Right hindlimb (tissue), 1 donor: ENCODE measurements at places on chromosomes 2 and 18.
A peak's percentile ranks its signal among the peaks of the same experiment; 100 is the strongest.

DNA sequence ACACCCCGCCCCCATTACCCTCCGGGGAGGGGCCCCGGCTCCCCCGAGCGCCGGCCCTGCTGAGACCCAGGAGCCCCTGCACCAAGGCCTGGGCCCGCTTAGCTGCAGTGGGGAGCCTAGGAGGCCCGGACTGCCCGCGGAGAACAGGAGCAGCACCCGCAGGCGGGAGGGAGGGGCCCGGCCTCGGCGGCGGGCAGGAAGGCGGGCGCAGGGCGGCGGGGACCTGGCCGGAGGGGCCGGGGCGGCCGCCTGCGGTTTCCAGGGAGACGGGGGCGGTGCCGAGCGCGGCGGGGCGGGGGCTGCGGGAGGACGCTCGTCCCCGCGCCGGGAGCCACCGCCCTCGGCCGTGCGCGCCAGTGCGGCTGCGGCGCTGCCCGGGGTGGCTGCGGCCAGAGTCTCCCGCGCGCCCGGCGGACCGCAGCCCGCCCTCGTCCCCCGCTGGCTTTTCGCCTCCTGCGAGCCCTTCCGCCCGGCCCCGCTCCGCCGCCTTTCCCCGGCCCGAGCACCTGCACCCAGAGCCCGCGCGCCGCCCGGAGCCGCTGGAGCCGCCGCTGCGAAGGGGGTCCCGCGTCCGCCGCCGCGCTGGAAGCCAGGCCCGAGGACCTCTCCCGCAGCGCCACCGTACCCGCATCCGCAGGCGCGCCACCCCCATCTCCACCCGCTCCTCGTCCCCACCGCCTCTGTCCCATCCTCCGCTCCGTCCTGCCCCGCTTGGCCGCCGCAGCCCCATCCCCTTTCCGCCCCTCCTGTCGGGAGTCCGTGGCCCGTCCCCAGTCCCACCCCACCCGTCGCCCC lies 17.2 kb downstream of the GPC1 start:
- DNase-seq: peak; percentile 79

GRCh38 chr2:219828127-219828526 lies 200.7 kb downstream of the SLC4A3 start:
- DNase-seq: no peak

GRCh38 chr2:24016853-24017703 lies 7.2 kb downstream of the MFSD2B start:
- no peak for DNase-seq

DNA sequence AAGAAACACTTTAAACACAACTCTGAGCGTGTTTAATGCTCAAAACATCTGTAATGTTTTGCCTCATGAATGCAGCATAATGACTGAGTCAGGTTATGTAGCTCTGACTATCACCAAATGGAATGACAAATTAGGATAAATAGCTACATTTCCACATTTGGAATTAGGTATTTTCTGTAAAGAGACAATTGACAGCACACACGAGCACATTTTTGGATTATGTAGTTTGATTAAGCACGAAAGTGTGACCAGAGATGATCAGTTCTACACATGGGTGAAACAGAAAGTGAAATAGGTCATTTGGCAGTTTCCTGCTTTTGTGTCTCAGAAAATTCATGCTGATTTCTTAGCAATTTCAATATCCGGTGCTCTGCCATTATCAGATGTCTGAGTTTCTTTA lies 29.0 kb downstream of the LPIN1 start:
- no peak for DNase-seq

GRCh38 chr2:183455056-183455455 lies 330.8 kb downstream of the NUP35 start:
- no peak for DNase-seq

DNA sequence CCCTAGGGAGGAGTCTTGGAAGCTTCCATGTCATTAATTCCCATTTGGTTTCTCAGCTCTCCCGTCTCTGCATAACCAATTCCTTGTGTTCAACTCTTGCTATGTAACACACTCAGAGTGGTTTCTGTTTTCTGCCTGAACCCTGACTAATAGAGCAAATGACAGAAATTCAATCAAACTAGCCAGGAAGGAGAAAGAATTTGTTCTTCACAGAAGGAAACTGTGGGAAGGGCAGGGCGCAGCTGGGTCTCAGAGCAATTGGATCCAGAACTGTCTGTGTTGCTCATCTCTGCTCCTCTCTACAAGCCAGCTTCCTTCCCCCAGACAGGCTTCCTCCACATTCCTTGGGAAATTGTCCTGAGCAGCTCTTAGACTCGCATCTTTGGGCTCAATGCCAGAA lies 269.8 kb downstream of the TNS1 start:
- DNase-seq: peak; percentile 60

DNA sequence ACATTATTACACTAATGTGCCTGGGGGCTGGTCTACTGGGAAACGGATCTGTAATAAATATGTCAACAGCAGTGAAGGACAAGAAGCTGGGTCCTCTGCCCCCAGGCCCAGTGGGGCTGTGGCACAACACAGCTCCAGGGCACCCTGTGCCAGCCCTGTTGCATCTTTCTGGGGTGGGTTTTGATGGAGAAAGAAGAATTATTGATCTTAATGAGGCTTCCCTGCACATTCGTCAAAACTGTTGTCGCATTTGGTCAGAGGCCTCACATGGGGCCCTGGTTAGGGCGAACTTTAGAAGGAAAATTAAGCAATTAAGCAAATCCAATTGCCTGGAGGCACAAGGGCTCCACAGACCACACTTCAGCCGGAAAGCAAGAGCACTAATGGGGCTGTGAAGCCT lies 30.0 kb upstream of the TWIST2 start:
- DNase-seq: no peak

- no peak for DNase-seq
These were observed 428.5 kb upstream of the CNTNAP5 start for GRCh38 chr2:123596621-123597020.

- DNase-seq: no peak
These were observed 77.0 kb downstream of the LANCL1 start for GRCh38 chr2:210399440-210400041.

DNA sequence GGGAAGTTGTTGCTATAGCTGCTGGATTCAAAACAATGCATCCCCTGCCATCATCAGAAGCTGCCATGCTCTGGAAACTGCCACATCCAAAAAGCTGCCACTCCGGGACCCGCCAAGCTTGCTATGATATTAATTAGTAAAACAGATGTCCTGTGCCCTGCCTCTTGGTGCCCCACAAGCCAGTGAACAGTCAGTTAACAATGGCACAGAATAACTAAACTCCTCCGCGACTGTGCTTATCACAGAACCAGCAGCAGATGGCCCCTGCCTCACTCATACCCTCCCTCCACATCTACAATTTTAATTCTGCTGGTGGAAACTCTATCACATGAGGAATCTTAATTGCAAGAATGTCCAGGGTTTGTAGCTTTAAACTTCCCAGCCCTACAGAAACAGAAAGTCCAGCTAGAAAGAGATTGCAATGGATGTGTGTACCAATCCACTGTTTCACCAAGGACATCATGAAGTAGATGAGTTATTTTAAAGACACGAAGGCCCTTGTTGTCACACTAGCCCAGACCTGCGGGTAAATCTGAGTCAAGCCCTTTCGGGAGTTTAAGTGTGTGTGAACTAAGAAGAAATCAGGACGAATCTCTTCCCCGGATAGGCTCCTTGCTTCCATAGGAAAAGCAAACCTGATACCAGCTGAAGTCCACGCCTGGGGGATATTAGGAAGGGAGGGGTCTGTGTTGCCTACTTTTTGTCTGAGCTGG lies 7.4 kb upstream of the ACYP2 start:
- DNase-seq: no peak

- DNase-seq: no peak
These were observed 23.9 kb upstream of the ACOXL start for GRCh38 chr2:110708455-110708854.

DNA sequence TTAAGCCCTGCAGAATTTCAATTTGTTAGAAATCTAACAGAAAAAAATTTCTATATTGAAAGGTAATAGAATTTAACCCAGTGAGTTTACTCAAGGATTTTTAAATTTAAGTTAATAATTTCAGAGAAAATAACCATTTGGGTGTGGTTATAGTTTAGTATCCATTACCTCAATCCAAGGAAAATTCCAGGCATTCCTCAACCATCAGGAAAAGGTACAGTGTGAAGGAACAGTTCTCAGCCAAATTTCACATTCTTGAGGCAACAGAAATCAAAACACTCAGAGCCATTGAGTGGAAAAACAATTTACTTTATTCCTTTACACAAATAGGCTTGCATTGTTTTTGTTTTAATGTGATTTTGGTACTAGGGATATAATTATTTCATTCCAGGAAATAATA lies 45.6 kb downstream of the ONECUT2 start:
- no peak for DNase-seq

DNA sequence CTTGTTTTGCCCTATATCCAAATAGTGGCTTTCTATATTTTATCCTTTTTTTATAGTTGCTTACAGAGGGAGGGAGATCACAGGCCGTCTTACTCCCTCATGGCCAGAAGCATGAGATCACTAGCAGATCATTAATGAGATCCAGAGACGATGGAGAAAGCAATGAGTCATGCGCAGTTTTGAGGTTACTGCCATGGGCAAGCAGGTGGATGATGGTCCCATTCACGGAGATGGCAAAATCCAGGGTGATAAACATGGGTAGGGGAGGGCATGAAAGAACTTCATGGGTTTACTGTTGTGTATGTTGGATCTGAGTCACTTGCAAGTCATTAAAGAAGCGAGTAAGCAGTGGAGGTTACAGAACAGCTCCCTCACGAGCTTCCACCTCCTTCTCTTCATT lies 60.4 kb downstream of the C18orf63 start:
- no peak for DNase-seq

- no peak for DNase-seq
These were observed 669.4 kb downstream of the IRS1 start for GRCh38 chr2:226130192-226130591.

- no peak for DNase-seq
These were observed 34.5 kb upstream of the ARL5A start for GRCh38 chr2:151862700-151863099.

- DNase-seq: no peak
These were observed 144.5 kb downstream of the ACKR3 start for GRCh38 chr2:236714080-236714479.

- no peak for DNase-seq
These were observed 14.4 kb downstream of the SMYD1 start for GRCh38 chr2:88081924-88082608.

DNA sequence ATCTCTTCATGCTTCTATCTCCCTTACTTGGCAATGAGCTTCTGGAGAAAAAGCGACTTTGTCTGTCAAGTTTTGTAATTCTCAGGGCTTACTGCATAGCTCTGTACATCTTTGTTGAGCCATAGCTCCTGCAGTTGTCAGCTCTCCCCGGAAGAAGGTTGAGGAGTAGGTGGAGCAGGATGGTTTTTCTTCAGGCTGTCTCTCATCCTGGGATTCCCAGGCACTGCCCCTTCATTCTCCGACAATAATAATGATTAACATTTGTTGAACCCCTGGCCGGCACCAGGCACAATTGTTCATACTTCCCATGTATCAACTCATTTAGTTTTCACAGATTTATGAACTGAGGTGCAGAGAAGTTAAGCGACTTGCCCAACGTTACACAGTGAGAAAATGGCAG lies 23.5 kb upstream of the RHOB start:
- DNase-seq: no peak

DNA sequence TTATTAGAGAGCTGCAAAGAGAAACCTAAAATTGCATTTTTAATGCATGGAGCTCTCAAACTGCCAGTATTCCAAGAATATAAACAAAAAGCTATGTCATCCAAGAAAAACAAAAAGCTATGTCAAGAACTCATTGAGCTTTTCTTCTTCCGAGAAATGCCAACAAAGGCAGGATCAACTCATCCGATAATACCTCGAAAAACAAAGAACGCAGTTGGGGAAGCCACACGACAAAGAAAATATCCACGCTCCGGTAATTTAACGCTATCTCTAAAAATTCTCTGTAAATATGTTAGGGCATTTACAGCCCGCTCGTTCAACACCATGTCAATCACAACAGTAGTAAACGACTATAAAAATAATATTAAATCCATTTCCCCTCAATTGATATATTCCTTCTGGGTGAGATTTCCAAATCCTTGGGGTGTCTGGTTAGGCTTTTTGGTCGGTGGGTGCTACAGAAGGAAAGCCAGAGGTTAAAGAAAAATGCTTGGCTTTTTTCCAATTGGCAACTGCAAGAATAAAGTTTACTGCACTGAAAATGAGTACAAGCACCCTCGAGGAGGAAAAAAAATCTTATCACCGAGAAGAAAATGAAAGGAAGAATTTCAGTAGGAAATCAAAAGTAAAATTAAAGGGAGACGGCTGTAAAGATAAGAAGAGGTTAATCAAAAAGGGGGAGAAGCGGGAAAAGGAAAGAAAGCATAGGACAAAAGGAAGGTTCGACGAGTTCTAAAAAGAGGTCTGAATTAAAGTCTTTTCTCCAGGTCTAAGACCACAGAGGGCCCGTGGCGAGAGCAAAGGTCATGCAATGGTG lies 856 bp downstream of the TIA1 start:
- no peak for DNase-seq

- no peak for DNase-seq
These were observed 215.5 kb upstream of the CWC22 start for GRCh38 chr2:180222644-180223043.

GRCh38 chr2:46973673-46974072 lies 58.1 kb upstream of the MCFD2 start:
- no peak for DNase-seq

GRCh38 chr2:190877436-190877835 lies 3.2 kb upstream of the GLS start:
- DNase-seq: no peak

- no peak for DNase-seq
These were observed 49.8 kb downstream of the FBXO15 start for GRCh38 chr18:74097803-74098202.

GRCh38 chr2:144378551-144378950 lies 141.4 kb downstream of the ZEB2 start:
- DNase-seq: no peak

DNA sequence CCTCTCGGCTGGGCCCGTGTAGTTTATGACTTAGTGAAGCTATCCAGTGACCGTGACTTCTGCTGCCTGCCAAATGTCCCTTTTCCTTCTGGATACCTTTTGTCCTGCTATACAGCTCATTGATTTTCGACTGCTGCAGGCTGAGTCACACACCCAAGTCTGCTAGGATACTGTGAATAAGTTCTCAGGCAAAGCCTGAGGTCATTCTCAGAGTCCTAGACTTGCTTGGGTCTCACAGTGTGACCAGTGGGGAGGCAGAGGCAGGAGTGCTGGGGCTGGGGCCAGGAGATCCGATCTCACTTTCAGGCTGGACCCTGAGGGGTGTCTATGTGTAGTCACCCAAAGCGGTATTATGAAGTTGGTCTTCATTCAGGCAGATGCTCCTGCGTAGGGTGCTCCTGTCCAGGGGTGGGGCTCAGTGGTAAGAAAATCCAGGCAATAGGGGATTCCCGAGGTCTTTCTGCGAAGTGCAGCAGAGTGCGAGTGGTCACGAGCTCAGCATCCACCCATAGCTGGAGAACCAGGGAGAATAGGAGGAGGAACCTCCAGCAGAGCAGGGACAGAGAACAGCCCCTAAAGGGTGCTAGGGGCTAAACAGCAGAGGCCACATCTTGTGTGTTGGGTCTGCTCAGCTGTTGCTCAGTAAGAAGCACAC lies 268.6 kb upstream of the NCKAP5 start:
- no peak for DNase-seq

GRCh38 chr18:77320971-77321559 lies 71.4 kb downstream of the GALR1 start:
- DNase-seq: no peak

- DNase-seq: no peak
These were observed 112.6 kb downstream of the ARHGAP28 start for GRCh38 chr18:6842081-6842480.

- no peak for DNase-seq
These were observed 24.5 kb downstream of the SIGLEC15 start for GRCh38 chr18:45850021-45850420.

- no peak for DNase-seq
These were observed 543 bp upstream of the MARCHF4 start for GRCh38 chr2:216372761-216373291.

GRCh38 chr2:146893500-146894041 lies 951.3 kb upstream of the ACVR2A start:
- no peak for DNase-seq
